ENCODE measurements at places on chromosomes 7 and 10.

DNA sequence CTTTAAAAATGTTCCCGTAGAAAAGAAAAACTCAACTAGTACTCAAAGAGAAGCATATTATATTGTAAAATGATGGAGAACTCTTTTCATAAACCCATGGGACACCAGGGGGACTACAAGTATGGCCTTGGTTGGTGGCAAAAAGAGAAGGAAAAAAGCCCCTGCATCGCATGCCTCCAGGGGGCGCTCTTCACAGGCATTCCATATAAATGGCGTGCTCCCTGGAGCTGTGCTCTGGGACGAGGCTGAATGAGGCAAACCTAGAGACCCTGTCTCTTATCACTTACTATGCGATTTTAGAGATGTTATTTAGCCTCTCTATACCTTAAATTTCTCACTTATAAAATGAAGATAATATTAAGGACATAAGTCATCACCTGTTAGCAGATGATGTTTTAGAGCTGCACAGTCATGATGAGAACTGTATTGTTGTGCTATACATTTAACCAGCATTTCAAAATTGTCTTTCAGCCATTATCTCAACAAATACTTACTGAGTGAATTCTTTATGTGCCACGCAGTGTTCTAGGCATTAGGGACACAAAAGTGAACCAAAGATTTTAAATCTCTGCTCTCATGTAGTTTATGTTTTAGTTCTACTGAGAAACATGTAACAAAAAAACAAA lies 105.8 kb downstream of the ARHGAP21 start:
- DNase-seq: peak; percentile 64

- DNase-seq: peak; percentile 90
These were observed 191.2 kb upstream of the PRSS1 start for GRCh38 chr7:142557971-142558582.

DNA sequence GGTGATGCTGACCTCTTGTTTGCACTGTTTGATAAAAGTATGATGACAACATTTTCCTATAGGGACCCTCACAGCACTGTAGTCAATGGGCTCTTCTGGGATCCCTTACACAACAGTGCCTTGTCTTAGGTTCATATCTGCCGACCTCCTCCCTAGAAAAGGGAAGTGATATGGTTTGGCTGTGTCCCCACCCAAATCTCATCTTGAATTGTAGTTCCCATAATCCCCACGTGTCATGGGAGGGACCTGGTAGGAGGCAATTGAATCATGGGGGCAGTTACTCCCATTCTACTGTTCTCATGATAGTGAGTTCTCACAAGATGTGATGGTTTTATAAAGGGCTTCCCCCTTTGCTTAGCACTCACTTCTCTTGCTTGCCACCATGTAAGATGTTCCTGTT lies 23.1 kb downstream of the ZC3HAV1 start:
- no peak for DNase-seq

DNA sequence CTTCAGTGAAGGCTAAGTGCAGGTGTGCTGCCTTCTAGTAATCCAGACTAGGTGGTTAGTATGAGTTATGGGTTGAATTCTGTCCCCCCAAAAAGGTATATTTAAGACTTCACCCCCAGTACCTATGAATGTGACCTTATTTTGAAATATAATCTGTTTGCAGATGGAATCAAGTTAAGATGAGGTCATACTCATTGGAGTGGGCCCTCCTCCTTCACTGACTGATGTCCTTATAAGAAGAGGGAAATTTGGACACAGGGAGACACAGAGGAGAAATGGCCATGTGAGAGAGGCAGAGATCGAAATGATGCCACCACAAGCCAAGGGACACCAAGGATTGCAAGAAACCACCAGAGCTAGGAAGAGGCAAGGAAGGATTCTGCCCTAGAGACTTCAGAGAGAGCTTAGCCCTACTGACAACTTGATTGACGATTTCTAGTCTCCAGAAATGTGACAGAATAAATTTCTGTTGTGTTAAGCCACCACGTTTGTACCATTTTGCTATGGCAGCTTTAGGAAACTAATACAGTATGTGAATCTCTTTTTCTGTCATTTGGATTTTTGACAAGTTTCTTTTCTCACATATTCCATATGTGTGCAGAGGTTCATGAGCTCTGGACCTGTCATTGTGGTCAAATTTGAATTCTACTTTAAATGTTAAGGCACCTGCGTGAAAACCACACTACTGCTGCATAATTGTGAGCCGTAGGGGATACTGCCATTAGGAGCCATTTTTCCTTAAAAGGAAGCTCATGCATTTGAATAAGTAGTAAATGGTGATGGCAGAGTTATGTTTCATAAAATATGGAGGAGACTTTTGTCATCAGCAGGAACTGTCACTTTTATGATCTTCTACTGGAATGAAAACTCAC lies 2.6 kb upstream of the RPA3 start:
- DNase-seq: no peak

- DNase-seq: no peak
These were observed 243.7 kb upstream of the BMPER start for GRCh38 chr7:33661430-33662160.

- no peak for DNase-seq
These were observed 8.3 kb upstream of the ASZ1 start for GRCh38 chr7:117435475-117436043.

DNA sequence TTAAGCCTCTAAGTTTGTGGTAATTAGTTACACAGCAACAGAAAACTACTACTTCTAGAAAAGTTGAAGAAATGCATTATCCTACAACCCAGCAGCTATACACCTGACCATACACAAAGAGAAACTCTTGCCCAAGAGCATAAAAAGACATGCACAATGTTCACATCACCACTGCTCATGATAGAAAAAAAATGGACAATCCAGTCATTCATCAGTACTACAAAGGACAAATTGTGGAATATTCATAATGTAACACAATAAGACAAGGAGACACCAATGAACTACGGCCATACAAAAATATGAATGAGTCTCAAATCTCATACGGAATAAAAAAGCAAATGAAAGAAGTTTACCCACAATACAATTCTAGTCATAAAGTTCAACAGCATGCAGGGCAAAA lies 87.4 kb downstream of the ZFAND4 start:
- no peak for DNase-seq

DNA sequence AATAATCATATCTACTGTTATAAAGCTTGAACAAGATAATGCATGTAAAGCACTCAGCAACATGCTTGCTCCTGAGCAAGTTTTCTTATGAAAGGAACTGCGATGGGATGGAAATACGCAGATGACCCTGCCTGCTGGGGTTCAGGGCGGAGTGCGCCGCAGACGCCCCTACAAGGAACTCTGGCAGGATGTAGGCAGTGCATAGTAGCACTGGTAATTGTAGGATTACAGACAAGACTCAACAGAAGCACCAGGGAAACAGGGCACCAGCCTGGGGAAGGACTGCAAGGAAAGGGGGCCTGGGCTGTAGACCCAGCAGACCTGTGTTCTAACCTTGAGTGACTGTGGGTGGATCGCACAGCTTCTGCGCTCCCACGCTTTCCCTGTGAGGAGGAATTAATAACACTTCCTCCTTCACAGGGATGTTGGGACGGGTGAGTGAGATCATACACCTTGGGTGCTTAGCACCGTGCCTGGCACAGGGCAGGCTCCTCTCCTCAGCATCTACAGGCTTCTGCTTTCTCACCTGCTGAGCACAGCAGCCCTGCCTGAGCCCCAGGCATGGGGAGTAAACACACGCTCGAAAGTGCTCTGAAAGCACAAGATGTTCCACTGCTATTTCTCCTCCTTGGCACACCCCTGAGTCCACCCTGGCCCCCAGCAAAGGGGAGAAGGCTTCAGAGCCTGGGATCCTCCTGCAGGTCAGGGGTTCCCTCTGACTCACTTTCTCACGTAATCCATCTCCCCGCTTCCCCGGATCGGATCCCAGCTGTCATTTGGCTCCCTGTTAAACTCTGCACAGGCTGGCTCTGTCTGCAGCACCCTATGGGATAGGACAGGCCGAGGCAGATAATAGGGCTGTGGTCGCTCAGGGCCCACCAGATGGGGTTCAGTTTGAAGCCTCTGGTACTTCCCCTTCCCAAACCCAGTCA lies 19.2 kb downstream of the ITPRIP start:
- DNase-seq: peak; percentile 53

DNA sequence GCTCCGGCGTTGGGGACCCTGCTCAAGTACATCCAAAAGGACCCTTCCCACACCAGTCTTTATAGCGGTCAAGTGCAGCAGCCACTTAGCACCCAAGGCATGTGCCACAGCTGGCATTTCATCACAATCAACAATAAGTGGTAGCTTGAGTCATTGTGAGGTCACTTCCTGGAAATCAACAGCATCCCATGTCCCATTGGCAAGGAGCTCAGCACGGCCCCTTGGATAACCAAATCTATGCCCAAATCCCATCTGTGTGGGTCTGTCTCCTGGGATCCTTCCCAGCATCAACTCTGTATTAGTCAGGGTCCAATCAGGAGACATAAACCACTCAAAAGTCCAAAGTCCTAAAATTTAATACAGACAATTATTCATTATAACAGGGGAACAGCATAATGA lies 27.1 kb downstream of the MDH2 start:
- DNase-seq: peak; percentile 54

DNA sequence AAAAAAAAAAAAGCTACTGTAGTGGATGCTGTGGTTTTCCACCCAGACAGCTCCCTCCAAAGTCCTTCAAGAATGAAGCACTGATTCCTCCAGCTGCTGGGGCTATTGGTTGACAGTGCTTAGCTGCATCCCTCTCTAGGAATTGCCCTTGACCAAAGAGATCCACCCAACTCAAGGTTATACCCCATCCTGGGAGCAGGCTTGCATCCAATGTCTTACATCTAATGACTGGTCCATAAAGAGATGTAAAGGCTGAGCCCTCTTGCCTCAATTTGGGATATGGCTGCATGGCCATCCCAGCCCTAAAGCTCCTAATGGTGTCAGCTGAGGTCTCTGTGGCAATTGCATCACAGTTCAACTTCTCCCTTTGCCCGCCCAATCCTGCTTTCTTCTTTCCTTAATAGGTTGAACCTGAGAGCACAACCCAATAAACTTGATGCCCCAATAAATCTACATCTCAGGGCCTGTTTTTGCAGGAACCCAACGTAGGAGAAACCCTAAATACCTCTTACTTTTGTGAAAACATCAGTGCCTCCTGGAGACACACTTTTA lies 4.4 kb downstream of the GPR37 start:
- DNase-seq: no peak

DNA sequence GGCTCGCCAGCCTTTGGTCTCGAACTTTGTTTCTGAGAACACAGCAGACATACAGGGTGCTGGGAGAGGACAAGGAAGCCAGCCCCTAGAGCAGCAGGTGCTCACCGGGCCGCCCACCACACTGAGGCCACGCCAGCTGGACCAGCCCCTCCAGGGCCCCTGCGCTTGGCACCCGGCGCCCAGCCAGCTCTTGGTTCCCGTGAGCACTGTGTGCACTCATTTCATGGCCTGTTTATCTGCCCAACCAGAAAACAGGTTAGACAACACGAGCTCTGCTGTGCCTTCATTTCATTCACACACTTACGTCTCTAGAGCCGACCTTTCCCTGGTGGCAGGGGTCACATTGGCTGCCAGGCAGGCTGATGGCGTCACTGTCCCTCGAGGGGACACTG lies 104.0 kb downstream of the CYTH3 start:
- no peak for DNase-seq

DNA sequence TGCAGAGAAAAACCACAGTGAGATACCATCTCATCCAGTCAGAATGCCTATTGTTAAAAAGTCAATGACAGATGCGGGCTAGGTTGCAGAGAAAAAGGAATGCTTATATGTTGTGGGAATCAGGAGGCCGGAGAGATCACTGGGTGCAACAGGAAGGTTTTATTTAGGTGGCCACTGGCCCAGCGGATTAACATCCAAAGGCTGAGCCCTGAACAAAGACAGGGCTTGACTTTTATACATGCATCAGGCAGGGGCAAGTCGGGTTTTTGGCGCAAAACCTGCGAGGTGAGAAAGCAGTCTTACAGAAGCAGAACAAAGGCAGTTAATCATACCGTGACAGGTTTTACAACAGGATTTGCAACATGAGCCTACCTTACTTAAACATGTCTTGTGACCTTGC lies 620 bp downstream of the ZNF117 start:
- DNase-seq: no peak
